Karpas-422 (cell line): ENCODE measurements at places on chromosomes 12 and 14. TPM values are rescaled to one million over a fixed set of nuclear protein-coding genes. Genes with fewer than 3 reads are reported as not detected.
A peak's percentile ranks its signal among the peaks of the same experiment; 100 is the strongest.

The LMNTD1 gene
- not detected in 2 replicates for total RNA-seq

GRCh38 chr12:70774055-70774454 is 136.8 kb upstream of the PTPRB start:
- DNase-seq, result peak; percentile 83

DNA sequence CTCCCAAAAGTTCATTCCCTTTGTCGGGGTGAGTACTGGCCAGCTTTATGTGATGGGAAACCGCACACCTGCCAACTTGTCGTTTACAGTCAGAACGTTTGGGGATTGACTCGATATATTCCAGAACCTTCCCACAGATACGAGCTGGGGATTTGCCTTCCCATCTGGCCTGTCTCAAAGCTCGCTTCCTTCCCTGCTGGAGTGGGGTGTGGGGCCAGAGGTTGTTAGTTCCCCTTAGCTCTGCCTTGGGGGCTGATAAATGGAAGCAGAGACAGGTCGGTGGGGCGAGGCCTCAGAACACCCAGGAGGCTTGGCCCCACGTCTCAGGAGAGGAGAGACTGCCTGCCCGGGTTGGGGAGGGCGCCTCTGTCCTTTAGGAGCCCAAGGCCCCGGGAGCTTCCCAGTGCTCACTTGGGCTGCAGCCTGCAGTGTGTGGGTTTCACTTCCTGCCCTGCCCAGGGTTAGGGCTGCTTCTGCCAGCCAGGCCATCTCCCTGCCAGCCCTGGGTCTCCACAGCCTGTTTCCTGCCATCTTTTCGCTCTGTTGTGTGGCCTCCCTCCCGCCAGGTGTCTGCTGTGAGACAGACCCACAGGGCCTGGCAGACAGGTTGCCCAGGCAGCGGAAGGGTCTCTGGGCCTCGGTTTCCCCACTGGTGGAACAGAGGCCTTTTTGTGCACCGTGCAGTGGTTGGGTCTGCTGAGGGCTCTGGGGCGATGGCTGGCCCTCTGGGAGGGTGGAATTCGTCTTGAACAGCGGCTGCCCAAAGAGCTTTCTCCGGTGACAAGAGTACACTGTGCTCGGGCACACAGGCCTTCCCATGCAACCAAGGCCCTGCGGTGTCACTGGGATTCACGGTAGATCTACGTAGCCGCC is 8.1 kb upstream of the TEX22 start:
- DNase-seq, result no peak

The KRT6C gene
- total RNA-seq, result not detected in 2 replicates

DNA sequence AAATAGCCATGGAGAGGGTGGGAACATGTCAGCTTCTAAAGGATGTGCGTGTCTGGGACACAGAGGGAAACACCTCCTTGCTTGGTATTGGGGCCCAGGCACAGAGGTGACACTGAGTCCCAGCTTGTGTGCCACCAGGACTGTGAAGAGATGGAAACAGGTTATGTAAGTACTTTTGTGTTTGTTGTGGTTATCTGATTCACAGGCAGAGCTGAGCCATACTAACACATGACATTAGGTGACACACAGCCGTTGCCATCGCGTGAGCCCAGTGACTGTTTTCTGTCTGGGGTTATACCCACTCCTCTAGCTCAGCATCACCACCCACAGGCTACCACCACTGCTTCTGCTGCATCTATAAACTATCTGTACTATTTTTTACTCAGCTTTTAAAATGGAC is 12.1 kb upstream of the FLVCR2 start:
- DNase-seq, result no peak

DNA sequence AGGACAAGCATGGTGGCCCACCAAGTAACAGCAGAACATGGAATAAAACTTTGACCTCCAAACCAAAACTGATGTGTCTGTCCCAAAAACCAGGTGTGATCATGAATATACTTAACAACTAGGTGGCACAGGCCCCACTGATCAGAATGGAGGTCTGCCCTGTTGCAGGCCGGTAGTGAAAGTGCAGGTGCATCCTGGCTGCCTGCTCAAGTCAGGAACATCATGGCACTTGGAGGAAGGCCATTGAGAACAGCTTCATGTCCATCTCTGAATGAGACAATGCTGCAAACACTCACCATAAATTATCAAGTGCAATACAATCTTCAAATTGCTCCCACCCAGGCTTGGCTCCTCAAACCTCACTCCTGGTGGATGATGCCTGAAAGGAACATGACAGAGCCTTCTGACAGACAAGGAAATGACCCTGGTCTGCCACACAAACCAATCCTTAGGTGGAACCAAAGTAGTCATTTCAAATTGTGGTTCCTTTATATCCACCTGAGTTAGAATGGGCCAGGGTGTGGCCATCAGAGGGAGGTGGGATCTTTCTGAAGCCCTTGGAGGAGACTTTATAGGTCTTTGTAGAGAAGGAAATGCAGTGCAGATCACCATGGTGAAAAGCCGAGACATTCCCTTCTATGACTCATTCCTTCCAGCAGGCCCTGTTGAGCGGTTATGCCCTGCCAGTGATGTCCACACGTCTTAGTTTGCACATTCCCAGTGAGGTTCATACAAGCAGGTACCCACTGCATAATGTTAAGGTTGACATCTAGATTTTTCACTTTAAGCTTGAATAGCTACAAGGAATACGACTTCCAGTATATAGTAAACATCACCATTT is 36.0 kb downstream of the EGLN3 start:
- no peak for DNase-seq

DNA sequence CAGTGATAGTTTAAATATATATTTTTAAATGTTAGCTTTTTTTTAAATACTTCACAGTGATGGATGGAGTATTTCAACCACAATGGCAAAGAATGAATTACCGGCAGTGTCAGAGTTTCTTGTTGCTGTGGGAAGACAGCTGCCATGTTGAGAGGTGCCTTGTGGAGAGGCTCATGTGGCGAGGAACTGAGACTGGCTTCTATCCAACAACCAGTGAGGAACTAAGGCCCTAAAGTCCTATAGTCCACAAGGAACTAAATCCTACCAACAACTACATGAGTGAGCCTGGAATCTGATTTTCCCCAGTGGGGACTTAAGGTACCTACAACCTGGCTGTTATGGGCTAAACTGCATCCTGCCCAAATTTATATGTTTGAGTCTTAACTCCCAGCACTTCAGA is 220.2 kb upstream of the PLEKHG7 start:
- DNase-seq, result no peak

The PTCSC3 gene
- total RNA-seq, result not detected in 2 replicates

GRCh38 chr12:27615331-27615891 is 80.8 kb upstream of the REP15 start:
- DNase-seq, result no peak

- DNase-seq, result no peak
Measured at GRCh38 chr14:92501891-92502351, 11.7 kb upstream of the RIN3 start.

DNA sequence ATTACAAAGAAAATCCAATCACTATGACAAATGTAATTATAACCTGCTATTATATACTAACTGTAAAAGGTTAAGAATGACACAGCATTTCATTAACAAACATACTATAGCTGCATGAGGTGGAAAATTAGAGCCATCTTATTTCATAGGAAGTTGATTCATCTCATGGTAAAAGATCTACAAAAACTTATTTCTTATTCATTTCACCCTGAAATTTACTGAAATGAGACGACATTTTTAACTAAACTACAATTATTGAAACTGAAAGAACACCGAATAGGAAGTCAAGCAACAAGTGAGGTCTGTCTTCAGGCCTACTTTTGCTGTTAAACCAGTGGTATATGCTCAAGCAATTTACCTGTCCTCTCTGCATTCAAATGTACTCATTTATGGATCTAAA is 87.2 kb downstream of the CEP83 start:
- no peak for DNase-seq

The NID2 gene
- not detected in 2 replicates for total RNA-seq

The CLEC1A gene
- total RNA-seq, result not detected in 2 replicates

The KRT85 gene
- not detected in 2 replicates for total RNA-seq

DNA sequence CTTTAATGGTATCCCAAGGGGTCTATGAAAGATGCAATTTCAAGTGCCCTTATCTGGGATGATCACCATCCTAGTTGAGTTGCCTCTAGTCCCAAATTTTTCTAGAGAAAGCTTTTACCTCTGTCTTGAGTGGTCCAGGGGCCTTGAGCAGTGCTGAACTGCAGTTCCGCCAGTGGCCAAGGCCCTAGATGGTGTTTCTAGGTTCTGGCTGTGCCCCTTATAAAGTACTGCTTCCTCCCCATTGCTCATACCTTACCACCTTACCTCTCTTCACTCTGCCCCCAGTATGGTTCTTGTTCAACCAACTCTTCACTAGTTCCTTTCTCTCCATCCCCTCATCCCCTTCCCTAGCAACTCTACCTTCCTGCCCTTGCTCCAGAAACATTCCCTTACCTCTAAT is 3.7 kb downstream of the BATF start:
- DNase-seq, result no peak

The SMIM10L1 gene
- total RNA-seq, result 4.9 and 9.0 TPM in 2 replicates

The AGAP2 gene
- total RNA-seq, result 6.7 and 12.0 TPM in 2 replicates

The PSMC6 gene
- total RNA-seq, result 123 and 132 TPM in 2 replicates

The KLRD1 gene
- total RNA-seq, result not detected in 2 replicates

The ATP5MC2 gene
- 718 and 957 TPM in 2 replicates for total RNA-seq

DNA sequence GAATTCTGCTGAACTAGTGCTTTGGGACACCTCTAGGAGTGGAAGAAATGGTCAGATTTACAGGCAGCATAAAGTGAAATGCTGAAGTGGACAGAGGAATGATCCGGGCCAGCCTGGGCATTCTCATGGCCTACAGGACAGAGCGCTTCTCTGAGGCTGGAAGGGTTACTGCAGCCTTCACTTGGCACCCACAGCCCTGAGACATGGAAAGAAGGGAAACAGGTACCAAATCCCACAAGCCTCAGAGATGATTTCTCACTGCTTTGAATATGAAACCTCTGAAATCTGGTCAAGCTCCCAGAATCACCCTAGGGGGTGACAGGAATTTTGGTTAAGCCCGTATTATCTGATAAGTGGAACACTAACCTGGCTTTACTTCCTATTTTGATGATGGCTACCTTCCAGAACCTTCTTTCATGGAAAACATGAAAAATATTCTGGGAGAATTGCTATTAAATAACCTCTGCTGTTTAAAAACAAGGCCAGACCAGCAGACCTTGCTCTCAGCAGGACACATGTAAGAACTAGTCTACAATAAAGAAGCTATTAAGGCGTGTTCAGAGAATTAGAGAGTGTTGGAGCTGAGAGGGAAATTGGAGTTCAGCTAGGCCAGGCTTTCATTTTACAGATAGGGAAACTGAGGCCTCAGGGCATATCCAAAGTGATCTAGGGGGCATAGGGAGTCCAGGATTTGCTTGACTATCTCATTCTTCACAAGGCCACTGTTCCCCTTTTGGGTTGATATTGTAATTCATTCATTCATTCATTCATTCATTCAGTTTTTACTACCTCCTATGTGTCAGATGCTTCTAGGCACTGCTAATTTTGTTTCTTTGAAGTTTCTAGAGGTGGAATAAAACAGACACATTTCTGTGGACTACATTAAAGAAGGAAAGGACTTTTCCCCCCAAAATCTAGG is 281.5 kb downstream of the ZFP36L1 start:
- no peak for DNase-seq

GRCh38 chr12:56628671-56629458 is 1.3 kb downstream of the BAZ2A start:
- DNase-seq, result peak; percentile 69

DNA sequence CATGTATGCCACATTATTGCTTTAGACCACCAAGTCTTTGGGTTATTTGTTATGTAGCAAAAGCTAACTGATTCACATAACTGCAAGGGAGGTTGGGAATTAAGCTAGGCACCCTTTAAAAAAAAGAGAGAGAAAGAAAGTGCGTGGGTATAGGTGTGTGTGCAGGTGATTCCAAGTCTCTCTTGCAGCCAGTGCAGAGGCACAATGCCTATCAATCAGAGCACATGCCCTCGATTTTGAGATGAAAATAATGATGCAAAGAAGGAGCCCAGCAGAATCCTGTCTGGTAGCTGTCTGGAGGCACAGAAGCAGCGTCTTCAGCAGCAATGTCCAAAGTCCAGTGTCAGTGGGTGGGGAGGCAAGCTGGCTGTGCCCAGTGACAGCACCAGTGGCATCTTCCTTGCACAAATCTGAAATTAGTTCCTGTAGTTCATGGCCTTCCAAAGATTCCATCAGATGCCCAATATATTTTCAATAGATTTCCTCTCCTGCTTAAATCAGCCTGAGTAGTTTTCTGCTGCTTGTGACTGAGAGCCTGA is 62.4 kb upstream of the TBPL2 start:
- no peak for DNase-seq

The AHSA1 gene
- 200 and 369 TPM in 2 replicates for total RNA-seq
